WTC11 (cell line): ENCODE measurements at places on chromosomes 11 and 22. TPM values are rescaled to one million over a fixed set of nuclear protein-coding genes. Genes with fewer than 3 reads are reported as not detected.

The IRAG1 gene
- total RNA-seq: 2.8 to 5.2 TPM (median 3.9 TPM) in 3 replicates

DNA sequence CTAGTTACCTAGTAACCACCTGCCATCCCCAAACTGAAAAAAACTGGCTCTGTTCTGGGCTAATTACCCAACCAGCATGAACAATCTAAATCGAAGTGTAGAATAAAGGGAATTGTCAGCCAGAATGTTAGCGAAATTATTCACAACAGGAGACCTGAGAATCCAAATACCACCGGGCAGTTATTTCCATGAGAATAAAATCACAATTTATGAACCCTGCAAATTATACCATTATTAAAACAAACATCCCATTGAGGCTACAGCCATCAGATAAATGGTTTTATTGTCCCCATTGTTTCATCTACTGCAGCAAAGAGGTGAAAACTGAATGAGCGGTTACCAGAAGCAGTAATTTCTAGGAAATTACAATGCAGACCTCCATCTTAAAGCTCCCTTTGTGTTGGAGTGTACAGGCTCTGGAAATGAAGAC is 21.7 kb downstream of the FAM168A start:
- H3K27ac ChIP-seq: no peak overlapping the region
- no peaks in the 10 kb centered on the region for H3K27me3 ChIP-seq
- H3K4me3 ChIP-seq: no peak overlapping the region
- peaks cover 13% of the 10 kb centered on the region for H3K36me3 ChIP-seq

GRCh38 chr11:73142128-73142377 is at the start of gene FCHSD2:
FCHSD2 (minus strand) TSS chr11:73142318; CDS start chr11:73141877, 441 bp downstream.
- H3K4me1 ChIP-seq: peaks cover 23% of the 10 kb centered on the region
- H3K27me3 ChIP-seq: peaks cover 19% of the 10 kb centered on the region
- peak within 1 kb of the TSS; percentile 90 for H3K27ac ChIP-seq
- peak within 1 kb of the TSS; percentile 87 for H3K4me3 ChIP-seq

The APOBEC3B gene
- total RNA-seq: 4.0 to 7.5 TPM (median 6.4 TPM) in 3 replicates

DNA sequence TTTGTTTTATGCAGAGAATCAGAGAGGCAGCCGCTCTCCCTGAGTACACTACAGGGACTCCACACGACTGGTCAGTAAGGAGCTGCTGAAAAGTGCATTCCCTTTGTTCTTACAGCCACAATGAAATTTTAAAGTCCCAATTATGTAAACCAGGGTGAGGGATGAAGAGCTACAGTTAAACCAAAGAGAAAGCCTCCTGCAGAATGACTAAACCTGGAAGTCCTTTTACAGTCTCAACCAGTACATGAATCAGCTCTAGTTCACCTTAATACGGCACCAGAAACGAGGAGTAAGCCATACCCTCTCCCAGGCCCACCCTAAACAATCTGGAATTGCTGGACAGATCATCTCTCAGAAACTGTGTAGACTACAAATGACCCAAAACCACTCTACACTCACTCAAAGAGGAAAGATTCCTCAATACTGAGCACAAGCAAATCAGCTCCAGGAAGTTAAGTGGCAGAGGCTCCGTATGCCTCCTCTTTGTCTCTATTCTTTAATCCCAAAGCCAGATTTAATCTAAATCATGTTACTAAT is 113.1 kb downstream of the RBFOX2 start:
- no peaks in the 10 kb centered on the region for H3K36me3 ChIP-seq
- DNase-seq: no peak
- peak overlapping the region; percentile 99 for H3K27ac ChIP-seq
- H3K27me3 ChIP-seq: no peaks in the 10 kb centered on the region
- peaks cover 65% of the 10 kb centered on the region for H3K4me1 ChIP-seq

- H3K4me3 ChIP-seq: no peak overlapping the region
- peaks cover 53% of the 10 kb centered on the region for H3K4me1 ChIP-seq
- no peaks in the 10 kb centered on the region for H3K27me3 ChIP-seq
- peaks cover 16% of the 10 kb centered on the region for H3K36me3 ChIP-seq
- DNase-seq: no peak
Observed at GRCh38 chr11:8719211-8719649, 36.6 kb downstream of the RPL27A start.

The RGL4 gene
- total RNA-seq: 0.05 TPM in 1 of 3 replicates, not detected in the others

The CCDC157 gene
- total RNA-seq: 3.8 to 6.5 TPM (median 4.2 TPM) in 3 replicates

DNA sequence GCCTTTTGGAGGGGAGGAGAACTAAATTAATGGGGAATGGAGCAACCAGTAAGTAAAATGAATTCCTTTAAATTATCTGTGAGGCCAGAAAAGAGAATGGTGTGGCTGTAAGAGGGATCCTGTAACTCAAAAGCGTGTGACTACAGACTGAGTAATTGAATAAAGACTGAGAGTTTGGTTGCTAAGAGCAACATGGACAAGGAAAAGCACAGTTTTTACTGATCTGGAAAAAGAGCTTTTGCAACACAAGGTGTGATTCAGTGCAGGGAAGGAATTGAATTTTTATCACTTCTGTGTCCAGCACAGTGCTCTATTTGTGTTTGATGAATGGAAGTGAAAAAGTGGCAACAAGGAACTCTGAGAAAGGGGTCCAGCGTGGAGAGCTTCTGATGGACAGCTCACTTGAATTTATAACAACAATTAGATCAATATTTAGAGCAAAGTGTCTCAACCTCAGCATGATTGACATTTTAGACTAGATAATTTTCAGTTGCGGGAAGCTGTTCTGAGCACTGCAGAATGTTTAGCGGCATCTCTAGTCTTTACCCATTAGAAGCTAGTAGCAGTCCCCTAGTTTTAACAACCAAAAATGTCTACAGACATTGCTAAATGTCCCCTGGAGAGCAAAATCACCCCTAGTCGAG is 202.8 kb upstream of the BDNF start:
- DNase-seq: no peak
- H3K36me3 ChIP-seq: no peaks in the 10 kb centered on the region
- 0 out of 2 replicates have a peak, but pooled peaks cover 5% of the 10 kb centered on the region for H3K4me1 ChIP-seq
- H3K4me3 ChIP-seq: no peak overlapping the region

The HTR3A gene
- total RNA-seq: 4.1 to 6.0 TPM (median 5.0 TPM) in 3 replicates

DNA sequence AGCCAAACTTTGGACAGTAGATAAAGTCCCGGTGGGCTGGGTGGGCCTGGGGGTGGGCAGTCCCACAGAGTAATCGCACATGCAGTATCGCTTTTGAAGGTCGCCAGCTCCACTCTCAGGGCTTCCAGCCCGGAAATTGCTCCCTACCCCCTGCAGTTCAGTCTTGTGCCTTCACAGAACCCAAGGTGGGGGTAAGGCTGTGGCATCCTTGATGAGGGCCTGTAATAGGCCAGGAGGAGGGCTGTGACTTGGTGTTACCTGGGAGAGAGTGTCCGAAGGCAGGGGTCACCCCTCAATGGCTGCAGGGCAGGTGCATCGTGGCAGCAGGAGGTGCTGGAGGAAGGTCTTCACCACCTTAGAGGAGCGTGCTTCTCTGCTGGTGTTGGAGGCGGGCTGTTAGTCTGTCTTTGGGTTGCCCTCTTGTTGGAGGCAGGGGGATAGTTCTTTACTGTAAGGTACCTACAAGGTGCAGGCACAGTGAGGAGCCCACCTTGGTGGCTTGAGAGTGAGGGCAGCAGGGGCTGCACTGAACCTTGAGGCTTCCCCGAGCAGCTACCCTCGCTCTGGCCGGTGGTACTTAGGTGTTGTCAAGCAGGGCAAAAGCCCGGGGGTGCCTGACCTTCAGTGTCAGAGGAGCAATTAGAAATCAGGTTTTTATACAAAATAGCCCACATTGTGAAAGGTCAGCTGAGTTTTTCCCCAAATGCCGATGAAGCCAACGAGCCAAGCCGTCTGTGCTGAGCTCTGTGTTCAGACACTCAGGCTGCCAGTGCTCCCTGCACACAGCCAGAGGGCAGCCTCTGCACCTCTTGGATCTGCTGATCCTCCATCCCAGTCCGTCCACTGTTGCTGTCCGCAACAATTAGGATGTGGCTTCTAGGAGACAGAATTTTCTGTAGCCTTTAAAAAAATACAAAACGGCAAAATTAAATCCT is 21.9 kb downstream of the SAMM50 start:
- no peaks in the 10 kb centered on the region for H3K27me3 ChIP-seq
- H3K36me3 ChIP-seq: peaks cover 73% of the 10 kb centered on the region

- no peaks in the 10 kb centered on the region for H3K27me3 ChIP-seq
- no peaks in the 10 kb centered on the region for H3K4me1 ChIP-seq
- no peak overlapping the region for H3K27ac ChIP-seq
- H3K4me3 ChIP-seq: no peak overlapping the region
- H3K36me3 ChIP-seq: no peaks in the 10 kb centered on the region
Observed at GRCh38 chr11:7167976-7168740, 79.4 kb downstream of the RBMXL2 start.

GRCh38 chr22:49404020-49404419 is 423.7 kb downstream of the BRD1 start:
- peaks cover 8% of the 10 kb centered on the region; the same call in 1 of the 2 replicates for H3K4me1 ChIP-seq
- no peak overlapping the region for H3K4me3 ChIP-seq
- no peak for DNase-seq
- no peaks in the 10 kb centered on the region for H3K36me3 ChIP-seq
- peaks cover 4% of the 10 kb centered on the region for H3K27me3 ChIP-seq

DNA sequence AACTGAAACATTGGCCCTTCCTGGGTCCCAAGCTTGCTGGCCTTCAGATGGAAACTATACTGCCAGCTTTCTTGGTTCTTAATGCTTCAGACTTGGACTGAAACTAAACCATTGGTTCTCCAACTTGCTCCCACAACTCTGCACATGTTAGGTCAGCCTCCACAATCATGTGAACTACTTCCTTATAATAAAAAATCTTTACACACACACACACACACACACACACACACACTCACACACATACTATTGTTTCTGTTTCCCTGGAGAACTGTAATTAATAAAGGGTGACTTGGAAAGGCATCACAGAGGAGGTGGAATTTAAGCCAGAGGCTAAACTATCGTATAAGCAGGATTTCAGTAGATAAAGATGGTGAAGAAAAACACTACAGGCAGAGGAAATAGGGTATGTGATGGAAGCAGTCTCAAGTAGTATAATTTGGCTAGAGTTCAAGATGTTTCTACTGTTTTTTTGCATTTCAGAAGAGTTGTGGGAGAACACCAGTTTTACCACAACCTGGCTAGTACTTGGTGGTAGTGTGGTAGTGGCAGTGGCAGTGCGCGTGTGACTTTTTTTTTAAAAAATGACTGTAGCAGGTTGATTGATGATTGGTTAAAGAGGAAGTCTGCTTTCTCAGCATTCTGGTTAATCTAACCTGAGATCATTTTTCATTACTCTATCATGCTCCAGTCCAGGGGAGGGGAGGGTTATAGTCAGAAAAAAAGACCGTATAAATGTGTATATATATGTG is 70.1 kb downstream of the PDE3B start:
- no peaks in the 10 kb centered on the region for H3K36me3 ChIP-seq
- H3K27ac ChIP-seq: no peak overlapping the region
- H3K4me1 ChIP-seq: peaks cover 6% of the 10 kb centered on the region
- H3K4me3 ChIP-seq: no peak overlapping the region
- H3K27me3 ChIP-seq: no peaks in the 10 kb centered on the region

- peak overlapping the region; percentile 30; the same call in 1 of the 2 replicates for H3K27ac ChIP-seq
- peaks cover 55% of the 10 kb centered on the region for H3K4me1 ChIP-seq
- no peaks in the 10 kb centered on the region for H3K36me3 ChIP-seq
- peaks cover 6% of the 10 kb centered on the region; the same call in 1 of the 2 replicates for H3K27me3 ChIP-seq
Observed at GRCh38 chr11:125224391-125225021, 60.0 kb downstream of the PKNOX2 start.

The RNF169 gene
- total RNA-seq: 11.0 to 13.6 TPM (median 11.2 TPM) in 3 replicates

The GAL3ST1 gene
- total RNA-seq: 11.0 to 11.6 TPM (median 11.2 TPM) in 3 replicates

DNA sequence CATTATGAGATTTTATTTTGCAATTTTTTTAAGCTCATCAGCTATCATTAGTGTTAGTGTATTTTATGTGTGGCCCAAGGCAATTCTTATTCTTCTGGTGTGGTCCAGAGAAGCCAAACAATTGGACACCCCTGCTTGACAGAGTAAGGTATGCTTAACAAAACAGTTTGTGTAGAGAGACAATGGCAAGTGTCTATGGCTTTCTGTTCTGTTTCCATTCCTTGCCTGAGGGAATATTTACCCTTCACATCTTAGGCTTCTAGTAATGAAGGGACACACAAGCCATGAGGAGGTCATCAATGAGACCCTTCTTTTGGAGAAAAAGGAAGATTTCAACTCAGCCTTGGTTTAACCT is 1278.4 kb upstream of the TENM4 start:
- no peak overlapping the region for H3K4me3 ChIP-seq
- no peaks in the 10 kb centered on the region for H3K36me3 ChIP-seq
- peaks cover 9% of the 10 kb centered on the region; the same call in 1 of the 2 replicates for H3K4me1 ChIP-seq
- no peak for DNase-seq
- no peak overlapping the region for H3K27ac ChIP-seq
- no peaks in the 10 kb centered on the region for H3K27me3 ChIP-seq

The NXPE1 gene
- total RNA-seq: 0.16 TPM in 1 of 3 replicates, not detected in the others

DNA sequence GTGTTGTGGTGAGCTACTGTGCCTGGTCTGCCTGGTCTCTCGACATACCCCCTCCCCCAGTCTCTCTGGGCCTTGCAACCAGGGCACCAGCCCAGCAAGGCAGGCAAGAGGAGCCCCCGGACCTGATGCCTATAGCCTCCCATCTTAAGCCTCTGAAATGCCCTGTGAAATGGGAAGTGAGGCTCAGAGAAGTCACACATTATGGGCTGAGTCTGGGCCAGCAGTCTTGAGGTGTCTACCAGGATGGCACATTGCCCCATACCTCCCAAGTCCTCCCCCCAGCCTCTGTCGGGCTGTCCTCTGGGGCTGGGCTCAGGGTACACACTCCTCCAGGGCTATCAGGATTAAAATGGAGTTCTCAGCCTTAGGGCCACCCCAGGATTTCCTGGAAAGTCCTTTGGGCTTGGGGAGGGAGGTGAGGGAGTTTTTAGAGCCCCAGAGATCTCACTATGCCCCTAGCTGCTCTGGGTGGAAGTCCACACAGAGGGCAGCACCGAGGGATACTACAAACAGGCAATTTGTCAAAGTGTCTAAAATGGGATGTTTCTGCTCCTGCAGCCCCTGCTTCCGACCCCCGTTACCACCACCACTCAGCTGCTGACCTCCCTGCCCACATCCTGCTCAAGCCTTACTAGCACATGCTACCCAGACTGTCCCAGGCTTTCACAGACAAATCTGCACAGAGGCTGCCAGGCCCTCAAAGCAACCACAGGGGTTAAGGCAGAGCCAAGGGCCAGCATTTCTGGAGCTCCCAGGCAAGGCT is 3.1 kb upstream of the SH3BP1 start:
- peaks cover 29% of the 10 kb centered on the region for H3K4me1 ChIP-seq
- H3K4me3 ChIP-seq: no peak overlapping the region
- no peak for DNase-seq
- H3K27me3 ChIP-seq: no peaks in the 10 kb centered on the region

DNA sequence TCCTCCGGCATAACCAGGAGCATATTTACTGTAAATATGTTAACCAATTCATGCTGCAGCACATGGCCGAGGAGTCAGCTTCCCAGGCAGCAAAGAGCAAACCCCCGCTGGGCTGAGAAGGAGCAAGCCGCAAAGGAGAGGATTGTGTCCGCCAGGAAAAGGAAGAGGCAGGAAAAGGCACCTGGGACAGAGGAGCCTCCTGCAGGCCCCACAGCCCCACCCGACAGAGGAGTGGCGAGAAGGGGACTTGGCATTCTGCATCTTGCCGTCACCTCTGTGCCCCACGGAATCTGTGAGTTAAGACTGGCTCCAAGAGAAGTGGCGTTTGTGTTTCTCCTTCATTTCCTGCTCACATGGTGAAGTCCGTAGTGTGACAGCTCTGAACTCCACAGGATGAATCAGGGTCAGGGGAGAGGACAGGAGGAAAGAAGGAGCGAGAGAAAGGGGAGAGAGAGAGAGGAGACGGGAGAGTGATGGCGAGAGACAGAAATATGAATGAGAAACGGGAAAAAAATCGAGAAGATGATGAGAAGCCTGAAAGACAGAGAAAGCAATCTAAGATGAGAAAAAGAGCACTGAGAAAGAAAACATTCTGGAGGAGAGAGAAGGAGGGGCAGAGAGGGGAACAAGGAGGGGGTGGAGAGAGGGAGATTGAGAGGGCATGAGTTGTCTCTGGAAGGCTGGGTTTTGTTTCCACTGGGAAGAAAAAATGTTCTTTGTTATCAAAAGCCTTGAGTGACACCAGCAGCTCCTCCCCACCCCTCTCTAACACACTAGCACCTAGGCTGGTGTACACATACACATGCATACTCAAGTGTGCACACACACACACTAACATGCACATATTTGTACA is 489.6 kb downstream of the MN1 start:
- H3K27me3 ChIP-seq: peaks cover 3% of the 10 kb centered on the region
- no peak overlapping the region for H3K4me3 ChIP-seq
- no peak overlapping the region for H3K27ac ChIP-seq
- DNase-seq: peak; percentile 42
- peaks cover 4% of the 10 kb centered on the region; the same call in 1 of the 2 replicates for H3K4me1 ChIP-seq
